Activated T-helper 1 cell treated with anti-CD3 and anti-CD28 coated beads, Interleukin-2, amount 50 U/mL, for 16 hours (primary cell): ENCODE measurements at places on chromosomes 5 and 9.

GRCh38 chr5:98144710-98145109 lies 628.8 kb upstream of the RGMB start:
- DNase-seq = no peak

- no peak for DNase-seq
Observed at GRCh38 chr5:3027866-3028635, 276.6 kb upstream of the IRX2 start.

- DNase-seq = no peak
Observed at GRCh38 chr5:157558041-157558595, 17.5 kb downstream of the ADAM19 start.

- DNase-seq = no peak
Observed at GRCh38 chr5:14272548-14273205, 129.5 kb downstream of the TRIO start.

DNA sequence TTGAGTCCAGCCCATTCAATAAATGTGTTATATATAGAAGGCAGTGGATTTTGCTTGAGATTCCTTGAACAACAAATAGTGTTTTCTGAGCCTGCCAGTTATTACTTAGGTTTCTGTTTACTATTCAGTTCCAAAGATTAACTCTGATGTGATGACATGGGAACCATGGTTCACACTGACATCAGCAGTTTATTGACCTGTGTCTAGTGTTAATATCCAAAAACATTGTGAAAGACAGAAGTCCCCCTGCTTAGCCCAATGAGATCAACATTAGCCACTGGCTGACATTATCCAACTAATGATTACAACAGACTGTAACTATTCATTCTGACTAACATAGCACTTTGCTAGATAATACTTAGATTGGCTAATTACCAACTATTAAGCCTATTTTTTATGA lies 14.9 kb downstream of the APBA1 start:
- no peak for DNase-seq

GRCh38 chr5:915946-916345 lies 23.3 kb downstream of the TRIP13 start:
- no peak for DNase-seq

- no peak for DNase-seq
Observed at GRCh38 chr5:145787996-145788395, 47.1 kb downstream of the PRELID2 start.

- no peak for DNase-seq
Observed at GRCh38 chr5:126009566-126009965, 413.6 kb upstream of the GRAMD2B start.

GRCh38 chr5:6822068-6822467 lies 108.8 kb downstream of the TENT4A start:
- no peak for DNase-seq

DNA sequence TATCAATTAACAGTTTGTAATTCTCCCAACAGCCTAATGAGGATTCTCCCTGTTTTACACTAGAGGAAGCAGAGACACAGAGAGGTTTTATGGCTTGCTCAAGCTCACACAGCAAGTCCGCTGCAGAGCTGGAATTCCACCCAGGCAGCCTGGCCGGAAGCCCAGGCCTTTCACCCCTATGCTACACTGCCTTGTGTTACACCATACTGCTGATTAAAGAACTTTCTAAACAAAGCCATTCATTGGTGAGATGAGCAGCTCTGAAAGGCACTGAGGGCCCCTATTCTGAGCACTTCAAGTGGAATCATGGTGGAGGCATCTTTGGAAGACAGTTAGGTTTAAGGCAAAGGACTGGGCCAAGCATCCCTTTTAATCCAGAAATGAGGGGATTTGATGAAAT lies 14.7 kb upstream of the LARP1 start:
- no peak for DNase-seq

- DNase-seq = no peak
Observed at GRCh38 chr5:94903726-94904125, 285.3 kb downstream of the SLF1 start.

DNA sequence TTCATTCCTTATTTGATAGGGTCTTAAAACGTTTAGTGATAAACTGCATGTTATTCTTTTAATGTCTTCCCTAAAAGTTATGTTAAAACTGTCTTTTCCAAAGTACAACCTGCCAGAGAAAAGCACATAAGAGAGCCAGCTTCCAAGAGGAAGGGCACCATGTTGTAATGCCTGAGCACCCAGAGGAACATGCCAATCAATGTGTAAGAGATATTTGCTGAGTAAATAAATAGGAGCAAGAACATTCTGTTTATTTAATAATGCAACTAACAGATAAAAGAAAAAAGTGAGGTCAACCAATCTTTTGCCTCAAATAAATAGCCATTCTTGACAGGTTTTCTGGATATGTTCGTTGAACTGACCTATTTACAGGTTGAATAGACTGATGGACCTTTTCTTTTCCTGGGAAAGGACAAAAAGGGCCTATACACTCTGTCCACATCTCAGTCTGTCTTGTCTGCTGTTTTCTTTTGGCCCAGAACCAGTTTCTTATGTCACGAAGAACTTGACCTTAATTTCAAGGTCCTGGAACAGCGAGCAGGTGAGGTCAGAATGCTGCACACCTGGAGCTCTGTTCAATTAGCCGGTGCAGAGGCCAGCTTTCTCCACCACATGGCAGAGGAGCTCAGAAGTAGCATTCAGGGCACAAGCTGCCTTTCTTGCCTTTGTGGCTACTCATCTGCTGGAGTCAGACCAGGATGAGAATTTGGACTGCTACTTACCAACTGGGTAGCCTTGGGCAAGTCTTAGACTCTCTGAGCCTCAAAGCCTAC lies 77.7 kb downstream of the PLCXD3 start:
- no peak for DNase-seq

DNA sequence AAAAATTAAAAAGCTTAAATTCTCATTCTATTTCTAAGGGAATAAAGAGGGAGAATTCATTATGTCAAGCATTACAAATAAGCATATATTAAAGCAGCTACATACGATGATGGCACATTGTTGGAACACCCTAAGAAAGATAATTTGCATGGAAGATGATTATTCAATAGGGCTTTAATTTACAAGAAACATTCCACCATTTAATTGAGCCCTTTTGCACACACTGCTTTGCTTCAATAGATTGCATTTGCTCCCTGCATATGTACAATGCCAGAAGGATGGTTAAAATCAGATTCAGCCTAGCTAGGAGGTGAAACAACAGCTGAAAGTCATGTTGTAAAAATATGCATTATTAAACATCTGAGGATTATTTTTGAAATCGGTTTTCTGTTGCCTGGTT lies 21.8 kb downstream of the KIAA1958 start:
- no peak for DNase-seq

- DNase-seq = no peak
Observed at GRCh38 chr5:12023614-12024241, 119.5 kb upstream of the CTNND2 start.

DNA sequence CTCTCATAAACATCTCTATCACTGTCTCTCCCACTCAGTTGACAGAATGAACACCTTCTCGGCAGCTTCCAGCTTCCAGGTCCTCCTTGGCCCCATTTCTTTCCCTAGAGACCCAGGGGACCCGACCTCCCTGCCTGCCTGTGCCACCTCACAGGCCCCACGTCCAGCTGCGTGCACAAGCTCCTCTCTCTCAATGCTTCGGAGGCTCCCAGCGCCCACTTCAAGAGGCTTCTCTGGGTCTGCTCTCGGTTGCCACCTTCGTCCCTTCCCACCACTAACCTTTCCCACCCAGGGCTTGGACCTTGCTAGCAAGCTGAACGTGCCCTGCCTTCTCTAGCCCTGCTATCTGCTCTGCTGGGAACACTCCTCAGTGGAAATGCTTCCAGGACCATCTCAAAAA lies 2.8 kb upstream of the N4BP3 start:
- no peak for DNase-seq

- DNase-seq = no peak
Observed at GRCh38 chr5:136686192-136686872, 321.0 kb upstream of the TRPC7 start.

- DNase-seq = no peak
Observed at GRCh38 chr9:76901801-76902200, 4.1 kb downstream of the PRUNE2 start.

- no peak for DNase-seq
Observed at GRCh38 chr5:145531038-145531734, 304.0 kb downstream of the PRELID2 start.

GRCh38 chr9:85089188-85089969 lies 419.9 kb downstream of the NTRK2 start:
- no peak for DNase-seq

GRCh38 chr5:149902177-149902576 lies 42.4 kb downstream of the PDE6A start:
- no peak for DNase-seq

DNA sequence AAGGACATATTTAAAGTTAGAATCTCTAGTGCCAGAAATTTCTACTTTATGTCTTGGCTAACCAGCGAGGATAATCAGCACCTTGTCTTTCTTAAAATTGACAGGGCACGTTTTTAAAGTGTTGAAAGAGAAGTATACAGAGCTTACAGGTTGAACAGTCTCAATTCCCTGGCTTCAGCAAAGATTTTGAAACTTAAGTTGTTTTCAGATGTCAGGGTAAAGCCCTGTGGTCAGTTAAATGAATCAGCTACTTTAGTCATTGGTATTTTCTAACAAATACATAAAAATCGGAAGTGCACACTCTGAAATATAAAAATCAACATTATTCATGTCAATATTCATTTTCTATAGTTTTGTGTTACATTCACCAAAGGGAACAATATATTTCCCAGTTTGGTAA lies 29.1 kb downstream of the SNCAIP start:
- DNase-seq = no peak

DNA sequence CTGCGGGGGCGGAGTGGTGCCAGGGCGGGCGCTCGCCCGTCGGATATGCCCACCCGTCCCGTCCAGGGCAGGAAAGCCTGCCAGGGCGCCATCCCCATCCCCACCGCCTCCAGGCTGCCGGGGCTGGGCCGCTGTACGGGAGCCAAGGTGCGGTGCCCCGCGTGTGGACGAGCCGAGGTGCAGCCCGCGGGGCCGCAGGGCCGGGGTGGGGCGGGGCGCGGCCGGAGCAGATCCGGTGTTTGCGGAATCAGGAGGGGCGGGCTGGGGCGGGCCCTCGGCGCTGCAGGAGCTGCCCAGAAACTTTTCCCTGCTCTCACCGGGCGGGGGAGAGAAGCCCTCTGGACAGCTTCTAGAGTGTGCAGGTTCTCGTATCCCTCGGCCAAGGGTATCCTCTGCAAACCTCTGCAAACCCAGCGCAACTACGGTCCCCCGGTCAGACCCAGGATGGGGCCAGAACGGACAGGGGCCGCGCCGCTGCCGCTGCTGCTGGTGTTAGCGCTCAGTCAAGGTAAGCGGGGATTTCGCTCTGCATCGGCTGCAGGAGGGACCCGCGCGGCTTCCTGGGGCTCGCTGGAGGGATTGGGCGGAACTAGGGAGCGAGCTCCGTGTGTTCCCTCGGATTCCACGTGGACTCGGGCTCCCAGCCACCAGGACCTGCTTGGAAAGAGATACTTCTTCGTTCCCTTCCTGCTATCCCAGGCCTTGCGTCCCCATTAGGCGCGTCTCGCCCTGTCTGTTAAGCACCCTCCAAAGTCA lies at the start of gene ITGA2:
Gene ITGA2 (plus strand): TSS at position 328 of the 756 bp plus-strand sequence. CDS start 117 bp downstream, at position 445.
- DNase-seq = no peak

DNA sequence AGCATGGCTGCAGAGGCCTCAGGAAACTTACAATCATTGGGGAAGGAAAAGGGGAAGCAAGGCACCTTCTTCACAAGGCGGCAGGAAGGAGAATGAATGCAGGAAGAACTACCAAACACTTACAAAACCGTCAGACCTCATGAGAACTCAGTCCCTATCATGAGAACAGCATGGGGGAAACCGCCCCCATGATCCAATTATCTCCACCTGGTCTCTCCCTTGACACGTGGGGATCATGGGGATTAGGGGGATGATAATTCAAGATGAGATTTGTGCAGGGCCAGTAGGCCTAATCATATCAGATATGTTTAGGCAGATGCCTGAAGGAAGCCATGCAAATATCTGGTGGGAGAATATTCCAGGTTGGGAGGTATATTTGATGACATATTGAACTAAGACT lies 1176.4 kb upstream of the CDH18 start:
- DNase-seq = no peak

DNA sequence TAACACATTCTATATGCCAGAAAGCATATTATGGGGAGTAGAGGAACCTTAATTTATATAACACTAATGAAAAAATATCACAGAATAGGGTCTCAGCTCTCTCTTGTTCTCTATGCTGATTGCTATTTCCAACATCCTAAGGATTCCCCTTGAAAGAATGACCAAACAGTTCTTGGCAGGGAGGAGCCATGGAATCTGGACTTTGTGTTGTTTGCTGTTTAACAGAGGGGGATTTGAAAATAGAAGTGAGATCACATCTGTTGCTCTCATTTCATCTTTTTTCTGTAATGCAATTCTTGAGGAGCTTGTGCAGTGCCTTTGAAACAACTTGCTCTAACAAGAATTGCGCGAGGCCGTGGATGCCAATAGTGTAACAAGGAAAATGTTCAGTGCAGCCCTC lies 755.3 kb downstream of the TLE1 start:
- no peak for DNase-seq

DNA sequence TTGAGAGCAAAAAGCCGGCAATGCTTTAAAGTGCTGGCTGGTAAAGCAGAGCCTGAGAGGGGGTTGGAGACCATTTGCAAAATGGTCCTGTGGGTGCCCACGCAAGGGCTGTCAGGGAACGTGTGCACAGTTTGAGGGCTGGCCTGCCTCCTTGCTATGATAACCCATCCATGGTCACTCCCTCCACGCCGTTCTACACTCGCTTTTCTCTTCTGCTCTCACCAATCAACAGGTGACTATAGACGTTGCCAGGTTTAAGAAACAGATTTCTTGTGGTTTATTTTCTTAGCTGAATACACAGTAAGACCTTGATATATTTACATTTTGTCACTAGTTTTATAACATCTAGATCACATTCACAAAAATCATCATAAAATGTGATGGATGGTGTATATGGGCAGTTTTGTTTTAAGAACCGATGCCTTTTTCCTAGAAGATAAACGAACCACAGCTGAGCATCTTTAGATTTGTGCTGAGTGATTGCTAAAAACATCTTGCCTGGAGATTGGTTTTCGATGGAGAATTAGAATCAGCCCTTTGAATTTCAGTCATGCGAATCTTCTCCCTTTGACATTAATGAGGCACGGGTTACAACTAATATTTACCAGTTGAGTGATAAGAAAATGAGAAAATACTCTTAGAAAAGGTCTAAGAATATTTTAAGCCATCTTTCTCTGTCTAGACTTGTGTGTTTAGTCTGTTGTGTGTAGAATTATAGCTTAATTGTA lies 13.9 kb downstream of the MAP1B start:
- no peak for DNase-seq

DNA sequence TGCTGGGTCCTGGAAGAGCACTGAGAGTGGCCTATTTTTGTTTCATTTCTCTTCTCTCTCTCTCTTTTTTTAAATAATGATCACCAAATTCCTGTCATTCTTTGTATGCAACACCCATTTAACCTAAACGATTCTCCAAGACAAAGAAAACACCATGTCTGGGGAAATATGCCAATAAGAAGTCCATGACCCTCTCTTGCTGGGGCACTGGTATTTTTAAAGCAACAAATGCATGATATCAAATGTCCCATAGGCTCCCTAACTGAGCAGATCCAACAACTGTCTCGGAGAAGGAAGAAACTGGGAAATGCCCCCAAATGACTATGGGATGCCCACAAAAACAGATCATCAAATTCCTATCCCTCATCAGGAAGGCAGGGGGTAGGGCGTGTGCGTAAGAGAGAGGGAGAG lies 567.4 kb downstream of the CCDC171 start:
- DNase-seq = no peak
